ENCODE measurements at places on chromosomes 2 and 18.

GRCh38 chr18:77093067-77093430, 39.5 kb downstream of the MBP start:
- DNase-seq, result no peak

GRCh38 chr18:21741562-21742314, 1.1 kb downstream of the MIB1 start:
- DNase-seq, result no peak

- peak; percentile 54 for DNase-seq
Observed at GRCh38 chr2:65349863-65350262, 82.5 kb downstream of the SPRED2 start.

DNA sequence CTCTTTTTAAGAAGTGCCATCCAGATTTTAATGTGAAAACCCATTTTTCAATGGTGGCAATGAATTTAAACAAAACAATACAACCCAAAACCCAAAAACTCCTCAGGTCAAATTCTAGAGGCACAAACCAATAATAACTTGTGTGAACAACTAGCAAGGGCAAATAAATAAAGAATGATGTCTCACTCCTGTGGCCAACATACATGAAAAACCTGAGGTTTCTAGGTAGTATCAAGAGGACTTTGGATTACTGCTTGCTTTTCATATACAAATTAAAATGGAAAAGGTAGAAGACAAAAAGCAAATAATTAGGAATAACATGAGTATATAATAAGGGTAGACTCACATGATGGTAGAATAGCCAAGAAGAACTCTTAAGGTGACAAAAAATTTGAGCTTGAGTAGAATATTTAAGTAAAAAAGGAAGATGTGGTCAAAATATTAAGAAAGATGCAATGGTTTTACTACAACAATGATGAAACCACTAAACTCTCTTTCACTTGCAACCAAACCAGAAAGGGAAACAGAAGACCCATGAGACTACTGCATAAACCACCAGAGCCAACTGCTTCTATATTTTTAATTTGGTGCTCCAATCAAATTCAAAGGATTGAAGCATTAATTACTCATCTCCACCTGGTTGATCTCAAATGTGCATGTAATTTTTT, 53.5 kb downstream of the DARS1 start:
- no peak for DNase-seq

DNA sequence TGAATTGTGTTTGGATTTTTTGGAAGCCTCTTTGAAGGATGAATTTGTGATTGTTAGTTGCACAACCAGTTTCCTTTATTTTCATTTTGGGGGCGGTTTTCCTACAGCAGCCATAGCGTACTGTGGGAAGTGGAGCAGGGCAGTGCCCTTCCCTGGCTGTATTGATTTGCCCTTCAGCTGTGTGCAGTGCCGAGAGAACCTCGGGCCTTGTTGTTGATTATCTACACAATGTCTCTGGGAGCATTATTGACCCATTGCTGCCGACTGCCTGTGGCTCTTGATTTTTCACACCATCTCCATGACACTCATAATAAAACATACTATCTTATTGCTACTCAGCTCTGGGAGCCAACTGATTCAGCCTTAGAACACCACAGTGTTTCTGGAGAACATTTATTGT, 162.2 kb upstream of the BOD1L2 start:
- no peak for DNase-seq

GRCh38 chr2:13001408-13001807, 284.7 kb downstream of the TRIB2 start:
- DNase-seq, result no peak

- DNase-seq, result no peak
Observed at GRCh38 chr2:134421556-134422328, 167.9 kb downstream of the MGAT5 start.

DNA sequence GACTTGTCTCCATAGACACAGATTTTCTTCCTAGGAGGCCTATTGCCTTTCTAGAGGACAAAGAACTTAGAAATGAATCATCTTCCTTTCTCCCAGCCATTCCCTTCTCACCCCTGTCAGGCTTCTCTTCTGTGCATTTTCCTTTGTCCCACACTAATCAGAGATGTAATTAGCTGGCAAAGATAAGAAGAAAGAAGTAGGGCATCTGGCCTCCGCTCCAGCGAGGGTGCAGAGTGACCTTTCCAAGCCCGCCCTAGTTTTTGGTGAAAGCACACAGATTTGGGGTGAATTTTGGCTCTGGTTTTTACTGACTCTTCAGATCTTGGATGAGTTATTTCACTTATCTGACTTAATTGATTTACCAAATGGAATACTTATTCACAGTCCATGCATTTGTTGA, 626.5 kb downstream of the ZEB2 start:
- DNase-seq, result no peak

DNA sequence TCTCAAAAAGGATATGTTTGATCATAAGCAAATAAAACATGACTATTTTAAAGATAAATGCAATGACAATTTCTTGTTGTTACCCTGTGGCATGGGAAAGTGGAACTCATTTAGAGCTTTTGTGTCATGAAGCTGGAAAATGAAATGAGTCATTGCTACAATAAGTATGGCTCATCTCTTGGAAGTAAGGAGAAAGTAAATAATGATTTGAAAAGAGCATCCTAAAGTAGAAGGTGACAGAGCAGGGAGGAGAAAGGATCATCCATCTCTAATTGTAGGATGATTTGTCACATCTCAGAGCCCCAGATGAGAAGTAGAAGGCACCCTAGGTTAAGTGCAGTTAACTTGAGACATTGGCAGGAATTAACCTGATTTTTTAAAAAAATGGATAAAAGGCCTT, 200.5 kb downstream of the CPS1 start:
- no peak for DNase-seq

GRCh38 chr2:10223932-10224720, 78.6 kb upstream of the HPCAL1 start:
- no peak for DNase-seq

DNA sequence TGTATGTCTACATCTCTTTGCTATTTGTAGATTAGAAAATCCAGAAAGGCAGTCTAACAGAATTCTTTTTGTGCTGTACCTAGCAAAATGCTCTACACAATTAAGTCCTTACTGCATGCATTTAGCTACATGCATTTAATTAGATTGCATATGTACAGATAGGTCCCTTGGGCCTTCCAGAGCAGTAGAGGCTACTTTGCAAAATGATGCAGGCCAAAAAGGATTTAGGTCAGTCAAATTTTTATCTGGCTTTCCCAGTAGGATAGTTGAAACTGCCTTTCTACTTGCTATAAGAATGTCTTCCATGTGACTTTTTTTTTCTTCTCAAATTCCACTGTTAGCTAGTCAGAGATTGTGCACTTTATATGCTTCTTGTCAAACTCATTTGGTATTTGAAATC, 19.3 kb downstream of the GALNT13 start:
- DNase-seq, result no peak

DNA sequence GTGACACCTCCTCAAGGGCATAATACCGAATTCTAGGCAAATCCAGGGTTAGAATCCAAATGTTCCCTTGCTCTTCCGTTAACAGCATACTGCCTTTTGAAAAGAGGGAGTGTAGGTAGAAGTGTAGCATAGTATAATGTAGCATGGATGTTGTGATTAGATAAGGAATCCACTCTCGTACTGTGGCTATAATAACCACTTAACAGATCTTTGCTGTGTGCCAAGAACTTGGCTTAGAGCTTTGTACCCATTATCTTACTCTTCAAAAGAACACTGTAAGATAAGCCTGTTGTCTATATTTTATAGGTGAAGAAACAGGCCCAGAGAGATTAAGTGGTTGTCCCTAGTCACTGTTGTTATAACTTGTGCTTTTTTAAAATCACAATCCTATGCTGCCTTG, 24.2 kb downstream of the WDR75 start:
- DNase-seq, result no peak

GRCh38 chr2:20930928-20931327, 108.0 kb upstream of the LDAH start:
- DNase-seq, result no peak

- no peak for DNase-seq
Observed at GRCh38 chr2:238635647-238636051, 208.9 kb downstream of the ASB1 start.

DNA sequence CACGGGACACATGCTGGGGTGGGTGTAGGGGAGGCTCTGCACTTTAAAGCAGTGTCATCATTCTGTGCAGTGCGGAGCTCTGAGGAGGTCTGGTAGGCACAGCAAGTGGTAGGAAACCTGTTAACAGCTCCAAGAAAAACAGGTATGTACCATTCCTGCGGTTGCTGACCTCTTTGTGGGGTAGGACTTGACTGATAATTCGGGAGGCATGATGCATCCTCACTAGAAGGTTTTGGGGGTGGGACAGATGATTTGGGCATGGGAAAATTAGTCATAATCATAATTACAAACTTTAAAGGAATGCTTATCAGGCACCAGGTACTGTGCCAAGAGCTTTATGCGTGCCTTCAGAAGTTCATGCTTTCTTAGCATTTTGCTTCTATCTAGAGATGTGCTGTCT, 9.7 kb downstream of the DOK1 start:
- DNase-seq, result no peak

GRCh38 chr2:109194620-109194937, 65.6 kb downstream of the SH3RF3 start:
- DNase-seq, result no peak
